ENCODE measurements at places on chromosomes 7 and 10. TPM values are rescaled to one million over a fixed set of nuclear protein-coding genes. Genes with fewer than 3 reads are reported as not detected.

The PNLIPRP3 gene
- total RNA-seq, result not detected

The PDLIM1 gene
- 1.4 TPM for total RNA-seq

The TEX36 gene
- total RNA-seq, result not detected

The H2AZ2 gene
- total RNA-seq, result 243 TPM

The PLXDC2 gene
- total RNA-seq, result 0.15 TPM

The OPN1SW gene
- not detected for total RNA-seq

The CLEC2L gene
- not detected for total RNA-seq

The CPXM2 gene
- not detected for total RNA-seq

The CCT6A gene
- total RNA-seq, result 348 TPM

The OPN4 gene
- not detected for total RNA-seq

The OR2A1 gene
- total RNA-seq, result not detected

The NXPH1 gene
- not detected for total RNA-seq

The OR2A42 gene
- not detected for total RNA-seq

The SLC37A3 gene
- total RNA-seq, result 56.6 TPM

The FXYD4 gene
- total RNA-seq, result not detected

The ZNF467 gene
- not detected for total RNA-seq

The CD36 gene
- total RNA-seq, result 4.7 TPM

The ANKRD30A gene
- not detected for total RNA-seq
